ENCODE measurements at places on chromosomes 3 and 15. TPM values are rescaled to one million over a fixed set of nuclear protein-coding genes. Genes with fewer than 3 reads are reported as not detected.

- DNase-seq, result no peak
Observed at GRCh38 chr3:64621726-64622395, 65.9 kb downstream of the ADAMTS9 start.

DNA sequence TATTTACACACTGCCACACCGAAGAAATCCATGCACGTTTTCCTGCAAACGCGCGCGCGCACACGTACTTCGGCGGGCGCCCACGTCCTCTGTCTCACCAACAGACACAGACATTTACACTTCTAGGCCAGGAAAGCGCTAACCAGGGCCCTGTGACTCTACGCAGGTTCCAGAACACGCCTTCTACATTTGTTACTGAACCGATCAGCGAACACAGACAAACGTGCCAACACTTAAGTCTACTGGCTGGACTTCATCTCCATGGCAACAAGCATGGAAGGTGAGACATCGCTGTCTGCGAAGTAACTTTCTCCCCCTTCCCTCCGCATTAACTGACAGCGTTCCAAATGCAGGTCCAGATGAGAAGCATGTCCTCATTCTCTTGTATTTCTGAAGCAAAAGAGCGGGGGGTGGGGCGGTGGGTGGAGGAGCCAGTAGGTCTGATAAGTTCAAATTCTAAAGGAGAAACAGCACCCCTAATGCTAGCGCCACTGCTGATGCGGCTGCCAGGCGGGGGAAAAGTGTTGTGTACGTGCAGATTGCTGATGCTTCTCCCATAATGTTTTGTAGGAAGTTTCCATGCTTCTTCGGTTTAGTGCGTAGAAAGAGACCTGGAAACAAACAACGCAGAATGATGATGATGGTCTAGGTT is at the start of gene CTXN2:
TSS of gene CTXN2 (plus strand) at position 92 of the 652 bp plus-strand sequence. CDS start 9,636 bp downstream, outside the sequence.
- DNase-seq, result no peak

GRCh38 chr3:85474241-85474640 is 515.5 kb downstream of the CADM2 start:
- DNase-seq, result no peak

- no peak for DNase-seq
Observed at GRCh38 chr15:90876512-90877170, 7.7 kb upstream of the FES start.

DNA sequence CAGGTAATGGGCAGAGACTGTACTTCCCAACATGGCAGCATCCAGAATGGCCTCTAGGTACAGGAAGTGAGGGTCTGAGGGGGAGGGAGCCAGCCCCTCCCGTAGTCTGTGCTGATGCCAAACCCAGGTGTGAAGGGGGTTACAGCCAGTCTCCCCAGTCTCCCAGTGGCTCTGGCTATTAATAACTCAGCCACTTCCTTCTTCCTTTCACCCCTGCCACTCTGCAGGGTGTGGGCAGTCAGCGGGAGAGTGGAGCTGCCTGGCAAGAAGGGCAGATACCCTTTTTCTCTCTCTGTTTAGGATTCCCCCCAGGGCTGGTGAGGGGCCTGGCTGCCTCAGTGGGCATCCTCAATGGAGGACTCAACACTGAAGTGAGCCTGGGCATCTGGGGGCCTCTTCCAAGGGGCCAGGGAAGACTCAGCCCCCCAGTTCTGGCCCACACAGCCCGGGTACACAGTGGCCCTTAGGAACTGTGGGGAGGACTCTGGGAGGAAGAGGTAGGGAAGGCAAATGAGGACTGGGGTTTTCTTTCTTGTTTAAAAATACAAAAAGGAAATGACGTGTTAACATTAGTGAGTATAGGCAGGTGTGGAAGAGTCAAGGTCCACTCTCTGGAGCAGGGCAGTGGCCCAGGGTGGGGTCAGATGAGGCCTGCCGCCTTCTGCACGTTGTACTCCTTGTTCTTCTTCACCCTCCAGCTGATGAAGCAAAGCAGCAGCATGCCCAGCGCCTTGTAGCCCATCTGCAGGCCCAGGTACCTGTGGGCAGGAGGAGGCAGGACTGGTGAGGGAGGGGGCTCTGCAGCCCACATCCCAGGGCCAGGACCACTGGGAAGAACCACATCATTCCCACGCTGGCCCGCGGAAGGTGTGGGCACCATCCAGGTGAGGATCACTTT is 38.6 kb upstream of the RAB6B start:
- no peak for DNase-seq

DNA sequence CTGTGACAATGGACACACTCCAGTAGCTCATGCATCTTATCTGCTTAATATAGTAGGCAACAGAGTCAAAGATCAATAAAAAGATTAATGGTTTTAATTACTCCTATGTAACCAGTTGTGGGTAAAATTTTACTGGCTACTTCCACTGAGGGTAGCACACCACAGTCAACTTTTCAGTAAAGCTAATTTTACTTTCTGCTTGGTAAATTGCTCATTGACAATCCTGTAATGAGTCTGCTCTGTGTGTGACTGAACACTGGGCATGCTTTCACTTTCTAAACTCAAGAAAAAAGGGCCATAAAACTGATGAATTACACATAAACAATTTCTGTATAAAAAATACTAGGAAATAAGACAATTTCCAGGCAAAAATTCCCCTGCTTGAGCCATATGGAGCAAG is 838.3 kb downstream of the VGLL3 start:
- DNase-seq, result no peak

GRCh38 chr3:78178209-78178608 is 1138.3 kb downstream of the ROBO2 start:
- DNase-seq, result no peak

DNA sequence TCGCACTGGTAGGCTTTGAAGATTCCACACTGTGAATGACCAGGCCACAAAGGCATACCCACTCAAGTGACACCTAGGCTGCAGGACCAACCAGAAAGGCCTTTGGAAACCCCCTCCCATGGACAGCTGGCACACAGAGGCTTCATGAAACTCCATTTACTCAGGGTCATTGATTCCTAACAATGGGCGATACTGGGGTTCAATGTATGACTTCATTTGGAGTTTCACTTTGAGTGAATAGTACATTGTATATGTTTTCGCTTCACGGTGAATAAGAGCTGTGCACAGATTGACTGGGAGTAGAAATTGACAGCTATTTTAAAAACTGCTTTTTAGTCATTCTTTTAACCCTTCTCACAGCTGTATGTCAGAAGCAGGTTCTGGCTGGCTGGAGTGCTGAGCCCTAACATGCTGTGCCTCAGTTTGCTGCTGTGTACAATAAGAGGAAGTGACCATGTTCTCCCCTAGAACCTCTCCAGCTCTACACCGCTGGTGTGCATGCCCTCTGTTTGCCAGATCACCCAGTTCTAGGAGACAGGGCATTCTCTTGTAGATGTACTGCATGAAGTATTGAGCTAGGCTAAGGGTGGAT is 15.4 kb upstream of the CX3CR1 start:
- no peak for DNase-seq

DNA sequence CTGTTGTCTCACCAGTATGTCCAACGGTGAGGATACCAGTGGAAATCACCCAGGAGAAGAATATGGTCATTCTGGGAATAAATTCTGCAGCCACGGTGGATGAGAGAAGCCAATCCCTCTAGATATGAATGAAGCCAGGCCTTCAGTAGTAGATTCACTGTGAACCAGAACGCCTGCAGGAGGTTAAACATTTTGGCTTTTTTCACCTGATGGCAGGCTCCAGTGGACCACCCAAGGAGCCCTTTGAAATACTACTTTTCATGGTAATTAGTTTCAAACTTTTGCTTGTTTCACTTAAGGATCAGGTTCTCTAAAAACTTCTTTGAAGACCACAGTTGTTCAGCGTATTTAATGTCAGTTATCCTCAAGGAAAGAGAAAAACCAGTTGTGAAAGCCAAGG is 353.4 kb downstream of the RORA start:
- DNase-seq, result no peak

CTXN2 gene
- not detected for total RNA-seq

GRCh38 chr3:9109568-9109914 is 139.9 kb downstream of the SRGAP3 start:
- DNase-seq, result no peak

DNA sequence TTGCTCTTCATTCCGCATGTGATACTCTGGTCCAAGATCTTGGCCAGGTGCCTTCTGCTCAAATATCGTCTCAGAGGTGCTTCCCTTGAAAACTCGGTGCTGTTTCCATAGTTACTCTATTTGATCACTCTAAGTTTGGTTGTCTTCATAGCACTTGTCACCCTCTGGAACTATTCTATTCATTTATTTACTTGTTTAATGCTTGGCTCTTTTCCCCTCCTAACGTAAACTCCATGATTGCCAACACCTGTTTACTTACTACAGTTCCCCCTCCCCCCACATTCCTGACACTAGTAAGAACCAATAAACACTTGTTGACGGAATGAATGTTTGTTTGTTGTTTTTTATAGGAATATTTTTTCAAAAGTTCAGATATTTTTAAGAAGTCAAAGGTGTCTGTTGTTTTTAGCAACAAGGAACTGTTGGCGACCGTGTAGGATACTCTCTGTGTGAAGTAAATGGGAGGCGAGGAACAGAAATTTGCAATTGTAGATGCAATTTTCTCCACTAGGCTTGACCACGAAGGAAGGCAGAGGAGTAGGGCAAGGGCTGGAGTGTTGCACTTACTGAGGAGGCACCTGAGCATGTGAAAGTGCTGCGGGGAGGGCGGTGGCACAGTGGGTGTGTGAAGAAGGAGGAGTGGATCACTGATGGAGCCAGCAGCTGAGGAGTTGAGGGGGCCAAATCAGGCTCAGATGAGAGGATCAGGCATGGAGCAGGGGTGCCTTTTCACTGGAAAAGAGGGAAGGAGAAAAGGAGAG is 48.4 kb downstream of the MOBP start:
- DNase-seq, result no peak

GRCh38 chr3:24519368-24520100 is 24.9 kb upstream of the THRB start:
- DNase-seq, result no peak

DNA sequence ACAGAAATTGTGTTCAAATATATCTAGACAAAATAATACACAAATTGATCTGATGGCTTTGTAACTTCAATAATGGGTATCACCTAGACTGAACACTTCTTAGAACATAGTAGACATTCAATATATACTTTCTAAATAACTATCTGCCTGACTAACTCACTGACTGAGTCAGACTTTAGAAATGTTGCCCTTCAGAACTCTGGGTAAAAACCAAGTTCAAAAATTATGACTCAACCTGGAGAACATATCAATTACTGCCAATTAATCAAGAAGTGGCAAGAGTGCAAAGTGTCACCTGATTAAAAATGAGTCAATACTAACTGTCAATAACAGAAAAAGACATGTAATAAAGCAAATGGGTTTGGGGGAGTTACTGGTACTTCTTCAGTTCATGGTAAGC is 144.6 kb upstream of the TMCO5A start:
- no peak for DNase-seq

STAG1 gene
- 62.1 TPM for total RNA-seq

P2RY1 gene
- total RNA-seq, result 8.3 TPM

TMCO5A gene
- not detected for total RNA-seq

DNA sequence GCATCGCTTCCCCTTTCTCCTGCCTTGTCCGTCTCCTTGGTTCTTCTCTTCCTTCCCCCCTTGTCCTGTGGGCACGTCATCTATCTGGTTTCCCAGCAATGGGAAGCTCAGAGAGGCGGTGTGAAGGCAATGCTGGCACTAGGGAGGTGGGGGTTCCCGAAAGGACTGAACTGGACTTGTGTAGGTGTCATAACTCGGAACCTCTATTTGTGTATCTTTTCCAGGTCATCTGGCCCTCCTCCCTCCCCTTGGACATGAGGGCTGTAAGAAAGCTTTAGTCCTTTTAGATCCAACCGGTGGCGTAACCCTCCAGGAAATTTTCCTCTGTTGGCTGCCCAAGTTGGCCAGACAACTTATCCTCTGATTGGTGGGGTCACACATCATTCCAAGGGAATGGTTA is 231.5 kb upstream of the TLE3 start:
- no peak for DNase-seq

DNA sequence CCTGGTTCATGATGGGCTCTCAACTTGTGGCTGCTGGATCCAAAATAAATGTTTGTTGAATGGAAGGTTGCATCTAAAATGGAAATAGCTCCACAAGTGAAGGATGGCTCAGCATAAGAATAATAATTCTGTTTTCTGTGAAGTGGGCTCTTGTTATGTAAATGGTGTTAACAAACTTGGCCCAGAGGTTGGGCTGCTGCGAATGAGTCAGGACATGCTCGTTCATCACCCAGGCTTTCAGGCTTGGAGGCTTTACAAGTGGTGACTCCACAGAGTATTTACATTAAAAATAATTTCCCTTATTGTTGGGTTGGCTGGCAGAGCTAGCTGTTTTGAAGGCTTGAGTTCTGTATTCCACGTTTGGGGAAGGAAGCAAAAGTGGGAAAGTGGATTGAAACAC is 60.5 kb downstream of the ITGB5 start:
- no peak for DNase-seq

RPN1 gene
- 218 TPM for total RNA-seq

THSD4 gene
- total RNA-seq, result 9.6 TPM

GRCh38 chr3:23248594-23249131 is 45.5 kb downstream of the UBE2E2 start:
- DNase-seq, result no peak

DNA sequence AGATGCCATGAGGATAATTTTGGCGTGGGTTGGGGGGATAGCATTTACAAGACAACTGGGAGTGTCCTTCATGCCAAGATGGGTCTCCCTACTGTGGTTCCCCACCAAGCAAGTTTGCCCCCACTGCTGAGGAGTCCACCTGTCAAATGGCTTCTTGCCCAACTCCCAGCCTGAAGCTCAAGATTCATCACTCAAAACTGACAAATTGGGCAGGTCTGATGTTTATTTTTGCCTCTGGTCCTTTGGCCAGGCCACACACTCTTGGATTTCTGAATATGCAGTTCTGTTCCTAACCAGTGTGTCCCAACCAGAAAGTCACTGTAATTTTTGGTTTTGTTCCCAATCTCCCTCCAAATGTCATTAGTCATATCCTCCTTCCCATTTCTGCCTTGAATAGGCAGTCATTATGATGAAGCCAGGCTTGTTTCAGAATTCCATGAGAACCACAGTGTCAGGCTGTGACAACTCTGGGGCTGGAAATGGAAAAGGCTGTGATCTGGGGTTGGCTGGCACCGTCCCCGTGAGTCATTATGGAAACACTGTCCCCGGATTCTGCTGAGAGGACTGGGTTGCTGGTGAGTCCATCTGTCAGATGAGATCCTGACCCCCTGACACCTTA is 29.3 kb upstream of the MEF2A start:
- DNase-seq, result no peak

DNA sequence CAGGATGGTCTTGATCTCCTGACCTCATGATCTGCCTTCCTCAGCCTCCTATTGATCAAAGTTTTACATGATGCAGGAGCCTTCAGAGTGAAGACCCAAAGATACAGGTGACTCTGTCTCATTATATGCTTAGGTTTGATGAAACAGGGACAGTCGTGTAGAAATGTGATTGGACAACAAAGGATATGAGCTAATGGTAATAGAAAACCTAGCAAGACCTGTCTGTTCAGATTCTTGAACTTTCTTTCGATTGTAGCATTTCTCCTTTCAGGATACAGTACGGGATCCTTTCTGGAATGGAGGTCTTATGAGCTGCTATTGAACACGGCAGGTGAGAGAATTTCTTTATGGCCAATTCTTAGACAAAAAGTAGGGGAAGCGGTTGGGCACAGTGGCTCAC is at the start of gene ACKR2:
TSS of gene ACKR2 (plus strand) at position 244 of the 400 bp plus-strand sequence. CDS start 55,058 bp downstream, outside the sequence.
- no peak for DNase-seq

RTP1 gene
- not detected for total RNA-seq

- DNase-seq, result no peak
Observed at GRCh38 chr15:40878785-40879184, 4.8 kb upstream of the RHOV start.

SPTBN5 gene
- total RNA-seq, result 16.5 TPM
